ENCODE measurements at places on chromosomes 7 and 10.

GRCh38 chr10:58952747-58953466 lies 223.5 kb upstream of the PHYHIPL start:
- no peak for DNase-seq

DNA sequence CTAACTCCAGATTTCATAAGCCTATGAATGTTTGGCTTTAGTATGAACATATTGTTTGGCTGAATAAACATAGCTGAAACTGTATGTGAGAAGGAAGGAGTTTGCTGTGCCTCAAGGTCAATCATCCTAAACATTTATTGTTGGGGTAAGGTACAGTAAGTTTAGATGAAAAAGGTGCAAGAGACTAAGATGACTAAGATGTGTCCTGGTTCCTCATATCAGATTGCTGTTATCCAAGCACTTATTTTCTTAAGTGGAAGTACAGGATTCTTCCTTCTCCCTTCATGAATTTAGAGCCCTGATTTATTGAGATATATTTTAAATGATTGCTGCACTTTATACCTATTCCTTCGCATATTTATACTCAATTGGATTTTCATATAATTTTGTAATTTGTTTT lies 12.2 kb downstream of the MDFIC start:
- DNase-seq: no peak

- no peak for DNase-seq
Measured at GRCh38 chr10:49083261-49083660, 32.1 kb downstream of the VSTM4 start.

- DNase-seq: no peak
Measured at GRCh38 chr10:17435953-17436352, 18.4 kb downstream of the ST8SIA6 start.

DNA sequence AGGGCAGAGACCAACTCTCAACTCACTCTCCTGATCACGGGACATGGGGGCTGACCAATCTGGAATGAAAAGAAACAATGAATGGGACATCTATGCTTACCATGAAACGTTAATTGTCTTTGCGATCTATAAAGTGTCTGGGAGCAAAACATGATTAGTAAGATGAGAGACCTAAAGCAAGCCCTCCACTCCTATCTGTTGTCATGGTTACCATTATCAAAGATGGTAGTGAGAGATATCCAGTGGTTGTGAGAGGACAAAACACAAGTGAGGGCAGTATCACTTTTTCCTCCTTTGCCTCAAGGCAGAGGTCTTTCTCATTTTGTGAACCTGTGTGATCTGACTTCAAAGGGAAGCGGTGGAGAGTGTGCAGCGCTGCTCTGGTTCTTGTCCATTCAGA lies 130.1 kb downstream of the LSM5 start:
- no peak for DNase-seq

DNA sequence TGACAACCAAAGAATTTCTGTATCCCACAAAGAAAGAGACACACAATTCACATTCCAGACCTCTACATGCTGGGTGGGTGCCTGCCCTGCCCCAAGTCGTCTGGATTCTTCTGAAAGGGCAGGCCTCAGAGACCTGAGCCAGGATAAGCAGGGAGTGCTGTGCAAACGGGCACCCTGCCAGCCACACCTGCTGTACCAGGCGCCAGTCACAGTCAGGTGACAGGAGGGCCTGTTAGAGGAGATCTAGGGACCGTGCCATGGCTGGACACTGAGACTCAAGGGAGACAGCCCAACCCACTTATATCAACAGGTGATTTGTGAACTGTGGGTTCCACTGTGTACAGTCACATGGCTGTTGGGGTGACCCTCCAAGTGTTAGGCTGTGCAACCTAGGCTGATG lies 103.1 kb upstream of the AFAP1L2 start:
- DNase-seq: no peak

DNA sequence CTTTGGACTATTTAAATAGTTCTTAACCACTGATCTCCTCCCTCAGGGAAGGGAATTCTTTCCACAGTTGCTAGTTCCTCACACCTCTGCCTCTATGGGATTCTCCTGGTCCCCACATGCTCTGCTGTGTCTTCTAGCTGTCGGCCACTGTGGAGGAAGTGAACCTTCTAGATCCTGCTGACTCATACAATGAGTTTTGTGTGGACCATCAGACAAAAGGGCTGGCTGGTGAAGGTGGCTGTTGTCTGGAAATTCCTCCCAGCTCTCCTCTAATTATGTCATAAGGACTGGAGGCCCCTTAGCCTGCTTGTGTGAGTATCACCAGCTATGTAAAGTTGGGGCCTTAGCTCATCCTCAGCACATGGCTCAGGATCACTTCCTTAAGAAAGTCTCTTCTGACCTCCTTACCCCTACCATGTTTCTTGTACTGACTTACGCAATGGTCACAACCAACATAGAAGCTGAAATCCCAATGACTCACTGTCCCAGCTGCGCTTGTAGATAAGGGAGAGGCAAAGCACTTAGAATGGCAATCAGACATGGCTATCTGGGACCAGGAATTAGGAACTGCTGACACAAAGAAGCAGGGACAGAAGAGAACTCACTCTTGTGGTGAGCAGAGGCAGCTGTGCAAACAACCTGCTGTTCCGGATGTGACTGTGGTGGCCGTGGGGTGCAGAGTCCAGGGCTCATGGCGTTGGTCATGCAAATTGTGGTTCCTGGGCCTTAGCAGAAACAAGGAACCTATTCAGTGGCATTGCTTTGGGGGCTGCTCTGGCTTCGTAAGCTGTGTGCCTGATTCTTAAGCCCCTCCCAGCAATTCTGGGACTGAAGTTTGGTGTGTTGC lies 2.5 kb upstream of the MACC1 start:
- no peak for DNase-seq

- DNase-seq: no peak
Measured at GRCh38 chr7:106369816-106370215, 85.0 kb upstream of the NAMPT start.

DNA sequence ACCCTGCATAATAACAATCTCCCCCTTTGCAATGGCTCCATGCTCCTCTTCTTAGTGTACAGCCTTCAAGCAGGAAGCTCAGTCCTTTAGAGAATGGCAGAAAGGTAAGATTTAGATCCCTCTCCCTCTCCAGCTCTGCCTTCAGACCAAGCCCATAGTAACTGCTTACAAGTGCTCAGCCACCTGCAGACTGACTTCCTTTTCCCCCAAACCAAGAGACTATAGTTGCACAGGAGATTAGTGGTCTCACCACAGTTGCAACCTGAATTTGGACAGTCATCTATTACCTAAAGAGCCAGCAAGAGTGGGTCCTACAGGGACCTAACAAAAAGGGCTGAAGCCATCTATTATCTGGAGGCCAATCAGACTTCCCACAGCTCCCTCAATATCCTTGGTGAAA lies 16.5 kb downstream of the FBXL13 start:
- no peak for DNase-seq

GRCh38 chr7:1598286-1598685 lies 28.5 kb upstream of the PSMG3 start:
- DNase-seq: no peak
